ENCODE measurements at places on chromosomes 2 and 18.

DNA sequence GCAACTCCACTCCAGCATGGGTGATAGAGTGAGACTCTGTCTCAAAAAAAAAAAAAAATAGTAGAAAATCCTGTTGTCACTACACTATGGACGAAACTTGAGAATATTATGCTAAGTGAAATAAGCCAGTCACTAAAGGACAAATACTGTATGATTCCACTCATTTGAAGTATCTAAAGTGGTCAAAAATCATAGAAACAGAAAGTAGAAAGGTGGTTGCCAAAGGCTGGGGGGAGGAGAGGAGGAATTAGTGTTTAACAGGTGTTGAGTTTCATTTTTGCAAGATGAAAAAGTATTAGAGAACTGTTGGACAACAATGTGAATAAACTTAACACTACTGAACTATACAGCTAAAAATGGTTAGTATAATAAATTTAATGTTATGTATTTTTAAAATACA lies 18.8 kb upstream of the RMP24 start:
- DNase-seq, result no peak

DNA sequence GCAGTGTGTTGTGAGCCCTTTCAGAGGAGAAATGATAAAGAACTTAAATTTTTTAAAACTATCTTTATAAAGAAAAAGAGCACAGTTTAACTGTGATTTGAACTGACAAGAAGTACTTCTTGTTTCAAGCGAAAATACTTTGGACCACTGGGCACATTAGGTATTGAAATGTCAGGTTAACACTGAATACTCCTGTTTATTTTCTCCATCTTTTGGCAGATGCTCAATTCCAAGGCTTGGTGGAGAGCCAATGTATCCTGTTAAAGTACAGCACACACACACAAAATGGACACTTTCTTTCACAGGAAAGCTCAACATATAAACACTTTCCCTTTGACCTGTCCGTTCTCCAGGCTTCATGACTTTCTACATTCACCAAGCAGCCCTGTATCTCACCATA lies 32.6 kb upstream of the SP3 start:
- no peak for DNase-seq

DNA sequence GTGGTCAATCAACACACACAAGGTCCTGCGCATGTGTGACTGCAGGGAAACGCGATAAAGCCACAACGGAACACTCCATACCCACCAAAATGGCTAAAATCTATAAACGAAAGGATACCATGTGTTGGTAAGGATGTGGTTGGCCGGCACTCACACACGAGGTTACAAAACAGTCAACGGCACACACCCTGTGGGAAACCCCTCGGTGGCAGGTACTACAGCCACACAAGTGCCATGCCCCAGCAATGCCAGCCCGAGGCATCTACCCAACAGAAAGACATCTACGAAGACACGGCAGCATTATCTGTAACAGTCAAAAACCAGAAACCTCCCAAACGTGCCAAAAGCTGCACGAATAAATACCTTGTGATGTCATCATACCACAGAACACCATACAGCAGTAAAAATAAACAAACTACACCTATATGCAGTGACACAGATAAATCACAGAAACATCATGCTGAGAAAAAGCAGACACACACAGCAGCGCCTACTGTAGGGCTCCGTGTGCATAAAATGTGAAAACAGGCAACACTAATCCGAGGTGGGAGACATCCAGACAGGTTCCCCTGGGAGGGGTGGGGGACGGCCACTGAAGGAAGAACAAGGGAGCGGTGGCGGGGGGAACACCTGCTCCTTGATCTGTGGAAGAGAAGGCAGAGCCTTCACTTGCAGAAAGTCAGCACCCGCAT lies 36.7 kb downstream of the HDAC4 start:
- no peak for DNase-seq

DNA sequence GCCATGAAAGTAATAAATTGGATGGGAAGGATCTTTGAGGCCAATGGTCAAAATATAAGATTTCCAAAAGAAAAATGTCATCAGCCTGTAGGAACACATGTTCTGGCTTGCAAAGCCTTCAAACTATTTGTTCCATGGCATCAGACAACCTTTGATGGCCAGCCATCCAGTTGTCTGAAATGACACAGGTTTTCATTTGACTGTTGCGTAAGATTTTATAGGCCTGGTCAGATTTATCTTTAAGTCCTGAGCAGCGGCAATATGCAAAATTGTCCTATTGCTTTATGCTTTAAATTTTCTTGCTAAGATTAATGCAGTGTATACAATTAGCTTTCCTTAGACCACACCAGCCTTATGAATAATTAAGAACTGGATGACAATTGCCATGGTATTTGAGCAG lies 167.1 kb downstream of the AGPS start:
- no peak for DNase-seq

- no peak for DNase-seq
These were observed 67.0 kb downstream of the GALR1 start for GRCh38 chr18:77316641-77317040.

GRCh38 chr18:60593249-60593648 lies 220.7 kb upstream of the MC4R start:
- no peak for DNase-seq

DNA sequence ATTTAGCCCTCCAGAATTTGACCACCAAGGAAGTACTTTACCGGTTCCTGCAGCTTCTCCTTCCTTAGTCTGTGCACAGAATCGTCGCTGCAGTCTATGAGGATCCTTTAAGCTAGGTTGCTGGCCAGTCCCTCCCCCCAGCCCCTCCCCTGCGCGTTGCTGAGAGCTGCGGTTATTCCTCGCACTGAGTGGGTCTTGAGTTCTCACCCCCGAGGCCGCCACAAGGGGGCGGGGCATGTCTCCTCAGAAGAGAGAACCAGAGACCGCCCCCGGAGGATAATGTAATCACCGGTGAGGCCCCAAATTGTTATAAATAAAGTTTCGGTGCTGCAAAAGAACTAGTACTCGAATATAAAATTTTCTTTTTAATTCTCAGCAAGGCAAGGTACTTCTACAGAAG lies 1184.9 kb upstream of the CDH2 start:
- no peak for DNase-seq

- DNase-seq, result no peak
These were observed 96.6 kb upstream of the STK17B start for GRCh38 chr2:196268025-196268424.

GRCh38 chr18:8480506-8481328 lies 128.5 kb upstream of the RAB12 start:
- no peak for DNase-seq

GRCh38 chr2:85248773-85249509 lies 78.8 kb downstream of the TGOLN2 start:
- no peak for DNase-seq

- peak; percentile 40 for DNase-seq
These were observed 42.6 kb upstream of the EDAR start for GRCh38 chr2:109031476-109032228.

GRCh38 chr2:84481702-84482101 lies 22.6 kb upstream of the SUCLG1 start:
- no peak for DNase-seq

DNA sequence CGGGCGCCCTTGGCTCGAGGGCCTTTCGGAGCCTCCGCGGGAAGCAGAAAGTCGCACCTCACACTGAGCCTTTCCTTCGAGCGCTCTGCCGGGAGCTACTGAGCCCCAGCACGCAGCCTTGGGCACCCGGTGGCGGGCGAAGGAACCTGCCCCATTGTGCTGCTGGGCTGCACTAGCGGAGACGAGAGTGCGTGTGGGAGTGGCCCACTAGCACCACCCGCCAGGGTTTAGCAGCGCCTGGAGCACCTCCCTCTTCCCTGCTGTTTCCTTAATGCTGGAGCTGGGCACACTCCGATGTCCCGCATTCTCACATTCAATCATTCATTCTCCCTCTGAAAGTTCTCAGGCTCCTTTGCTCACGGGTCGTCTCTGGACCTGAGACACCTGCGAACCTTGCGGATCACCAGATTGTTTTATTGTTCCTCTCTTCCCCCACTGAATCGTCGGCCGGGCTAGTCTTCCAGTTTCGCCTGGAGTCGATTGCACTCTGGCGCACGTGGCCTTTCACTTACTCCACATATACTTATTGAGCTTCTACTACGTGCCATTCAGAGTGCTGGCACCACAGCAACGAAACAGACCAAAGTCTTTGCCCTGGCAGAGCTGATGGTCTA lies 8.5 kb upstream of the PAX3 start:
- DNase-seq, result no peak

- DNase-seq, result no peak
These were observed 283.5 kb upstream of the HDAC4 start for GRCh38 chr2:239684271-239684810.

Measured in activated CD8-positive, alpha-beta memory T cell treated with anti-CD3 and anti-CD28 coated beads for 1 hour (primary cell).